ENCODE measurements at places on chromosomes 3 and 15.

DNA sequence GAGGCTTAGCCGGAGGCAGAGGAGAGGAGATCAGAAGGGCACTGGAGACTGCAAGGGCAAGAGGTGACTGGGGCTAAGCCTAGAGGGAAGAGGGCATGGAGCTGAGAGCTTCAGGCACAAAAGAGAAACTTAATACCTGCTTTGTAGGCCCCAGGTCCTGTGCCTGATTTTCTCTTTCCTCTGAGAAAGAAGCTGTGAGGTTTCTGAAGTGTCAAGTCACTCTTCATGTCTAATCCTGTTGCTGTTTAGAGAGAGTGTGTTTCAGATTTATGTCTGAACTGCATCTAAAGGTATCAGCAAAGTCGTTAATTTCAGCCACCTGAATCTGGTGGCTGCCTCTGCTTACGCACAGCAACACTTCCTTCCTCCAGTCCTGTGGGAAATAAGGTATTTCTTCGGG, 106.9 kb upstream of the RNU6-1 start:
- DNase-seq = peak; percentile 32

DNA sequence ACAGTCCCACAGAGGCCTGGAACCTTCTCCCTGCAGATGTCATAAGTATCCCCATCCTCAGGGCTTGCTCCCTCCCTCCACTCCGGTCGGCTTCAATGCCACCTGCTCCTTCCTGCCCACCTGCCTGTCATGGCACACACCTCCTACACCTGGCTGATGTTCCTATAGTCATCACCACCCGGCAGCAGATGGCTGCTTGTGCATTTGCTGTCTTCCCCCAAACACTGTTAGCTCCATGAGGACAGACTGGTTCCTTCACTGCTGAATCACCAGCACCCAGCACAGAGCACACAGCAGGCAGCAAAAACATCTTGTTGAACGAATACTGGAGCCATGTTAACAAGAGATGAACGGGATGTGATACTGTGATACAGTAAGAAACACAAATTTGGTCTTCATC, 14.8 kb downstream of the TARS3 start:
- DNase-seq = no peak

DNA sequence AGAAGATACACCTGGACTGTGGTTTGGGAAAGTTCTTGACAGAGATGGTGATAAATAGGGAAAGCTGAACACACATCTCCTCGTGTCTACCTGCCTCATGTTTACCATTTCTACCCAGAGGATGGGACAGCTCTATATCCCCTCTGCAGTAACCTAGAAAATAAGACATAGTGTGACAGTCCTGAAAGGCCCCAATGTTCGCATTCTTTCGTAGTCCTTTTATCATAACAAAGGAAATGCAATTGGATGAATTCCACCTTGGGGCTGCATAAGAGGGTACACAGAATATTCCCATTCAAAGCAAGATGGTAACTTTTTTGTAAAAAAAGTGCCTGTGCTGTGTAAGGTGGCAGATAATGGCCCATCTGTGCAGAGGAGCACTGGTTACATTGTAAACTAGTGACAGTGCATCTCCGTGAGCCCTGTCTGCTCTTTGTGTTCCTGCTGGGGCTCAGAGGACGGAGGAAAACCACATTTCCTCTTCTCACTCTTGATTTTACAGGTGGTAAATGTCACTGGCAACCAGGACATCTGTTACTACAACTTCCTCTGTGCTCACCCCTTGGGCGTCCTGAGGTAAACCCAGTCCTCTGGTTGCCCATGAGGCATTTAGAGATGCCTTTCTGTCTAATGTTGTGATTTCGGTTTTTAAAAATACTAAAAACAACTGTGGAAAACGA, 74.3 kb downstream of the SIDT1 start:
- DNase-seq = no peak

DNA sequence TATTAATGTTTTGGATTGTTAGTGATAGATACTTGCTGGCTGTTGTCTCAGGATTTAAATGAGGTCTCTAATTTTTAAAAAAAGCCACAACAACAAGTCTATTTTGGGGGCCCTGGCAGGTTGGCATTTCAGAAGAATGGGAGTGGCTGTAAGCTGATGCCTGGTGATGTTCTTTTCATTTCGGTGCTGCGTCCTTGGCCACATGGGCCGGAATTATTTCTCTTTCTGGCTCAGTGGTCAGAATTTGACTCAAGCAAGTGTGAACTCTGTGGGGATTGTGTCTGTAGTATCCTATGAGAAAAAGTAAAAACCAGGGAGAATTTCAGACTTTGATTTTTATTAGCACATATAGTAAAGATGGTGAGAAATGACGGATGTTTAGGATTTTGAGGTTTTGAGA, 203.0 kb downstream of the AKAP13 start:
- DNase-seq = no peak

DNA sequence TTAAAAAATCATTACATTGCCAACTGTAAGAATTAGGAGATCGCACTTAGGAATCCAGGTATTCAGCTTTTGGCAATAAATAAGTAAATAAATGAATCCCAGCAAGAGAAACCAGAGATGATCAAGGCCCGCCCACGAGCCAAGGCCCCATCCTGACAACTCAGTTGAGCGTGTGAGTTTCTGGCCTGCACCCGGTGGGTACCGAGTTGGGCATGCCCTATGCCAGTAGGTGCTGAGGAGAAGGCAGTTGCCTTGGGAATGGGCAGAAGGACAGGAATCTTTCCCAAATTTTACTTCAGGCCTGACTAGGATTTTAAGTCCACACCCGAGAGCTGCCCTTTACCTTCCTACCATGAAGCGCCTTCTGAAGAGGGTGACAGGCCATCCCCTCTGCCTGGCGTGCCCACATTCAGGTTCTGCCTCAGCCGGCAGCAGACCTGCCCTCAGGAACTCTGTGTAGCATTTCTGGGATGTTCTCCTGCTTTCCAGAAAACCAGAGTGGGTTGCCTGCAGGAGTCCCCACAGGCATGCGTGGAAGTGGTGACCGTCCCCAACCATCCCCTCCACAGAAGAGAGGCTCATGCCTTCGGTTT, 99.3 kb upstream of the ALDH1A3 start:
- no peak for DNase-seq

GRCh38 chr3:197302696-197303341, 4.4 kb upstream of the DLG1 start:
- DNase-seq = no peak

GRCh38 chr3:24519368-24520100, 24.9 kb upstream of the THRB start:
- DNase-seq = peak; percentile 46

DNA sequence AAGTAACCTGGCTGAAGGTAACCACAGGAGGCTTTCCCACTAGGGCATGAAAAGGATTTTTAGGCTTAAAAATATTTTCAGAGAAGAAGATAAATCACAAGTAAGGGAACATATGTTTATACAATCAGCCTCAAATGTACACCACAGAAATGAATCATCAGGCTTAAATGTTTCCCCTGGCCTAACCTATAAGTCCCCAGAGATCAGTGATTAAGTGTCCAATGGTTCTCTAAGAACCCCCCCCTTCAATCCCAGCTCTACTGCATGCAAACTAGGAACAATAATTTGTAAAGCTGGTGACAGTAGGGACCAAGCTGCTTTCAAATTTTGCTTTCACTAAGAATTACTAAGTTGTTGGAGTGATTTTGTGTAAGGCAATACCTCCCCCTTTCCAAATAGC, 431.6 kb upstream of the LMCD1 start:
- DNase-seq = no peak

GRCh38 chr3:120355486-120355885, 6.3 kb upstream of the LRRC58 start:
- DNase-seq = no peak

- DNase-seq = no peak
Observed at GRCh38 chr15:50803479-50804180, 38.1 kb upstream of the SPPL2A start.

DNA sequence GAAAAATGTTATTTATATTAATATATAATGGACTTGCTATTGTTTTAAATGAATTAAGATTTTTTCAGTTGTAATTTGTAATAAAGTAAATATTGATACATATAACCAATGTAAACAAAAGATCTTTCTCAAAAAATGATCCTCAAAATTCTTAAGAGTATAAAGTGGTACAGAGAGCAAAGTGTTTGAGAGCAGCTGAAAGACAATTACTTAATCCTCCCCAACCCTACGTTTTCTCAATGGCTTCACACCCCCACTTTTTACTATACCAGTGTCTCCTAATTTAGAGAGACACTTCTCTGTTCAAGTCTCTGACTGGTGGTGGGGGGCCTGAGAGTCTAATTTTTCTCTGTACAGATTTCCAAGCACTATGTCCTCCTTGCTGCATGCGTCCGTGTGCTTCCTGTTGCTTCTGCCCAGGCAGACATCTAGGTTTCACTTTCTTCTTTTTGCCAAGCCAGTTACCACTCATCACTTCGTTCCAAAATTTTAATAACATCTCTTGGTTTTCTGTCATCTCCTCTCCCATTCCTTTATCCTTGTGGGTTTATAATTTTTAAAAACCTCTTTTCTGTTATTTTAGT, 276.3 kb upstream of the DNAJC19 start:
- no peak for DNase-seq

- DNase-seq = no peak
Observed at GRCh38 chr15:66128116-66128680, 125.4 kb downstream of the MEGF11 start.

DNA sequence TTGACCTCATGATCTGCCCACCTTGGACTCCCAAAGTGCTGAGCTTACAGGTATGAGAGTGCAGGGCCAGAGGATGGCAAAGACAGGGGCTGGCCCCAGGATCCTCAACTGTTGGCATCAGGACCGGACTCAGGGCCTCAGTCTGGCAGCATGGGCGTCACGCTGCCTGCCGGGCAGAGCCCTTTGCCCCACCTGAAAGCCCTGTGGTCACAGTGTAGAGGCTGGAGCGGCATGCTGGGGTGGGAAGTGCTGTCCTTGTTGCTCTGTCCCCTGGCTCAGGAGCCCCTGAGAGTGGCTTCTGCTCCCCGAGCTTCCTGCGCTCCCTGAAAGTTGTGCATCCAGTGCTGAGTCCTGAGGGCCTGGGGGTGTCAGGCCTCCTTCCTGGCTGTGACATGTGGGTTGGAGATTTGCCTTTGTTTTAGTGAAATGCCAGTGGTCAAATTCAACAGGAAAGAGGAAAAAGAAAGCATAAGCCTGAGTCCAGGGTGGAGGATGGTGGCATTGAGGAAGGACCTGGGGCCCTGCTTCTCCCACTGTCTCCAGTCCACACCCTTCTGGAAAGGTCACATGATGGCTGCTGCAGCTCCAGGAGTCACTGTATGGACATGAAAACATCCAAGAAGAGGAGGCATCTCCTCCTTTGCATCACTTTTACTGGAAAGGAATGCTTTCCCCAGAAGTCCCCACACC, 147.2 kb downstream of the OR4M2 start:
- no peak for DNase-seq

DNA sequence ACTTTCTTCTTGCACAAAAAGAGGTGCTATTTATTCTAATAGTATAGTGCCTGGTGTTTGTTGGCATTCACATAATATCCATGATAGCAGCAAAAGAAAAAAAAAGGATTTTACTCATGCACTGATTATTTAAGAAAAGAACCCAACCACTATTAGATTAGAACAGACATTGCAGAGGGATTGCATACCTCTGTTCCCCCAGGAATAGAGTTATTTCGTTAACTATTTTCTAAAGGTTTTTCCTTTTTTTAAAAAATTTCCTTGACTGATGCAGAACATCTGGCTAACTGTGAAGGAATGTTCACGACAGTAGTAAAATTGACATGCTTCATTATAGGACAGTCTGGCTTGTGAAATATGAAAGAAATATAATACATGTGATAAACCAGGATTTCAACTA, 136.6 kb upstream of the PTX3 start:
- no peak for DNase-seq

GRCh38 chr3:177106184-177106583, 91.1 kb downstream of the TBL1XR1 start:
- no peak for DNase-seq

GRCh38 chr3:124298301-124298700, 306.4 kb upstream of the ROPN1 start:
- no peak for DNase-seq

GRCh38 chr15:67813104-67813634, 12.1 kb upstream of the SKOR1 start:
- DNase-seq = no peak

DNA sequence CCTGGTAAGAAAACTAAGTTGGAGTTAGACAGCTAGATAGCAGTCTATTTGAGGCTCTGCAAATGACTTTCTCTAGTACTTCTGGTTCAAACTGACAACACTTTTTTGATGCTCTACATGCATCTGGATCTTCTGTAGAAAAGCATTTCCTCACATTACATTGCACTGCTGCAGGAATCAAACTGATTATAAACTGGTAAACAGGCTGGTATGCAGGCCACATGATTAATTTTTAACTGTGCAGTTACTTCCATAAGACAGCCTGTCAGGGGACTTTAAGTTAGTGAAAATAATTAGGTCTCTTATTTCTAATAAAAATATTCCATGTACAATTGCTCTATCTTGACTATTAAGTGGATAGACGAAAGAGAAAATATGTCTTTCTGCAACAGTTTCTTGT, 550.0 kb upstream of the ALCAM start:
- no peak for DNase-seq

GRCh38 chr15:73282567-73283365, 86.0 kb downstream of the HCN4 start:
- DNase-seq = no peak

DNA sequence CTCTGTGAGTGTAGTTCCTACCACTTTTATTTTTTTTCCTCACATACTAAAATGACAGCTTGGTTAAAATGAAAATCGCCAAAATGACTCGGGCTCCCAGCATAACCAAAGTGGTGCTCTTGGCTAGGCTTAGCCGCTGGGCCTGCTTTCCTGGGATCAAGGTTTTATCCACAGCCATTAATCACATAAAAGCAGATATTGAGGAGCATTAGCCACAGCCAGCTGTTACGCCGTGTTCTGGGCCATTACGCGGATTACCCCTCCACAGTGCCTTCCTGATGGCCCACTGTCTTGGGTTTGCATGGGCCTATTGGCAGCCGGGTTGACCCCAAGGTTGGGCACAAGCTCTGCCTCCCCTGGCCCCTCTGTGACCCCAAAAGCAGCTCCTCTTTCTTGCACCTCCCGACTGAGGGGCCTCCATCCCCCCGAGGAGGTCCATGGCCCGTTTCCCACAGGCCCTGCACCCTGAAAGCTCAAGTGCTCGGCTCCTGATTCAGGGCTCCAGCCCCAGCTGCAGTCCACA, 30.4 kb upstream of the TRPM1 start:
- DNase-seq = no peak

- peak; percentile 30 for DNase-seq
Observed at GRCh38 chr3:110711851-110712516, 359.6 kb upstream of the NECTIN3 start.

DNA sequence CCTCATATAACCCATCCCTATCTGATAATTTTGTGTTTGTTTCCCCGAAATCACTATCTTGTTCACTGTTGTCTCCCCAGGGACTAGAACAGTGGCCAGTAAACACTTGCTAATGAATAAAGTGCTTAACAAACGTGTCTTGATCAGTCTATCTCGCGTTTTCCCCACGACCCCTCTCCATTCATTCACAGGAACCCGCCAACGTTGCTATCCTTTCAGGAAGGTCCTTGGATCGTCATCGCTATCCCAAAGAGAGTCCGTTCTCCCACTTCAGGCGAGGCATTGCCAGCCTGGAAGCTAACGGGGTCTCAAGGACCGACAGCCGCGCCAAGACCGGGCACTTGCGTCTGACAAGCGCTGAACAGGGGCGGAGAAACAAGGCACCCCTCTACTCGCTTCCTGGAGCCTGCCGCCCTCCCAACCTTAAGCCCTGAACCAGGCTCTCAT, 344 bp downstream of the LINS1 start:
- no peak for DNase-seq

GRCh38 chr15:74790080-74790916, 8.4 kb downstream of the CSK start:
- DNase-seq = peak; percentile 44

GRCh38 chr3:114887806-114888205, 259.3 kb downstream of the ZBTB20 start:
- DNase-seq = no peak

GRCh38 chr3:170531054-170531453, 54.8 kb downstream of the SLC7A14 start:
- peak; percentile 47 for DNase-seq
